Lung microvascular endothelial cell (primary cell): ENCODE measurements at places on chromosomes 2 and 18. TPM values are rescaled to one million over a fixed set of nuclear protein-coding genes. Genes with fewer than 3 reads are reported as not detected.

DNA sequence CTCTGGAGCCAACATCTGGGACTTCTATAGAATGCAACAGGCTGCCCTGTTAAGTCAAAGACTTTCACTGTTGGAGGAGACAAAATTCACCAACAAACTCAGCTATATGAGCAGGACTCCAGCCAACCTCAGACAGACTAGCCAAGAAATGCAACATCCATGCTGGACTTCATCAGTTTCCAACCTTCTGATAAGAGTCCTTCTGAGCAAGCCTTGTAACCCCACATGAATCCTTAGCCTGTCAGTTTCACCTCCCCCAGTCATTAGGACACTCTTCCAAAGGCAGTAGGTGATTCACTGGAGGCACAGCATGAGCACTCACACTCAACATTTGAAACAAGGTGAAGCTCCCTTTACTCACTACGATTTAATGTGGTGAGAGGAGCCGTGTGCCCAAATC lies 5.8 kb downstream of the TBC1D8 start:
- DNase-seq = no peak

- peak; percentile 59 for DNase-seq
Measured at GRCh38 chr2:65081232-65081685, 25.0 kb downstream of the CEP68 start.

- no peak for DNase-seq
Measured at GRCh38 chr2:36423172-36423571, 67.6 kb downstream of the CRIM1 start.

SLC4A5 gene
- total RNA-seq = under 0.01 and 0.20 TPM in 2 replicates

DNA sequence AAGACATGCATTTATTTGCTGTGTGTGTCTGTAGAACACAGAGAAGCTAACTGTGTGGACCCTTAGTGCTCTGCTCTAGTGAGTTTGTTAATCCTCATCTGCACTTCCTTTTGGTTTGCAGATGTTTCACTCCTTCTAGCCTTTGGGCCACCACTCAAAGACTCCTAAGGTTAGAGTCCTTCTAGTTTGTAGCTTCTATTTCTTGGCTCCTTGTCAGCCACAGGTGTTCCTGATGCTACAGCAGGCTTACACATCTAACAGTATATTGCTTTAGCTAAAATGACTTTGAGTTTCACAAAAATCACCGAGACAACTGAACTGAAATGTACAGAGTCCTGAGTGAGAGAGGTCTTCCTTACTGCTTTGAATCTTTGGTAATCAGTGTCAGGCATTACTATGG lies 551.4 kb downstream of the NRXN1 start:
- DNase-seq = no peak

DNA sequence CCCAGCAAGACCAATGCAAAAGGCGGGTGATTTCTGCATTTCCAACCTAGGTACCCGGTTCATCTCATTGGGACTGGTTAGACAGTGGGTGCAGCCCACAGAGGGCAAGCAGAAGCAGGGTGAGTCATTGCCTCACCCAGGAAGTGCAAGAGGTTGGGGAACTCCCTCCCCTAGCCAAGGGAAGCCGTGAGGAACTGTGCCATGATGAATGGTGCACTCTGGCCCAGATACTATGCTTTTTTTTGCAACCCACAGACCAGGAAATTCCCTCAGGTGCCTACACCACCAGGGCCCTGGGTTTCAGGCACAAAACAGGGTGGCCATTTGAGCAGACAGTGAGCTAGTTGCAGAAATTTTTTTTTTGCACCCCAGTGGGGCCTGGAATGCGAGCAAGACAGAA lies 662.6 kb upstream of the ACVR2A start:
- DNase-seq = no peak

- DNase-seq = no peak
Measured at GRCh38 chr2:140797718-140798117, 1333.1 kb downstream of the LRP1B start.

TBC1D8 gene
- total RNA-seq = 62.8 and 96.8 TPM in 2 replicates

- no peak for DNase-seq
Measured at GRCh38 chr18:23661735-23662308, 889 bp downstream of the ANKRD29 start.

DNA sequence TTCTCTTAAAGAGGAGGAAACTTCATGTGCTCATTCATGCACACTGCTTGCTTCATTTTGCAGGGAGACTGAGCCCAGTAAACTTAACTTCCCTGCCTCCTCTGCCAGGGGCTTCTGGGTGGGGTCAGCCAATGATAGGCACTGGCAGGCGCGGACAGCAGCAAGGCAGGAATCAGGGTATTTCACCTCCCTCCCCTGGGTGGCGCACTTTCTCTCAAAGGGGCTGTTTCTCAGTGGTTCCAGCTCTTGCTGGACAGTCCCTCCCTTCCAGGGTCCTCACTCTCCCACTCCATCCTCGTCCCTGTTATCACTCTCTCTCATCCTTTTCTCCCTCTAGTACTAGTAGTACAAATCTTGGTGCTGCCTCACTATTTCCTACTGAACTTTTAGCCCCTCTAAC lies 320.5 kb upstream of the ZNF521 start:
- no peak for DNase-seq

DNA sequence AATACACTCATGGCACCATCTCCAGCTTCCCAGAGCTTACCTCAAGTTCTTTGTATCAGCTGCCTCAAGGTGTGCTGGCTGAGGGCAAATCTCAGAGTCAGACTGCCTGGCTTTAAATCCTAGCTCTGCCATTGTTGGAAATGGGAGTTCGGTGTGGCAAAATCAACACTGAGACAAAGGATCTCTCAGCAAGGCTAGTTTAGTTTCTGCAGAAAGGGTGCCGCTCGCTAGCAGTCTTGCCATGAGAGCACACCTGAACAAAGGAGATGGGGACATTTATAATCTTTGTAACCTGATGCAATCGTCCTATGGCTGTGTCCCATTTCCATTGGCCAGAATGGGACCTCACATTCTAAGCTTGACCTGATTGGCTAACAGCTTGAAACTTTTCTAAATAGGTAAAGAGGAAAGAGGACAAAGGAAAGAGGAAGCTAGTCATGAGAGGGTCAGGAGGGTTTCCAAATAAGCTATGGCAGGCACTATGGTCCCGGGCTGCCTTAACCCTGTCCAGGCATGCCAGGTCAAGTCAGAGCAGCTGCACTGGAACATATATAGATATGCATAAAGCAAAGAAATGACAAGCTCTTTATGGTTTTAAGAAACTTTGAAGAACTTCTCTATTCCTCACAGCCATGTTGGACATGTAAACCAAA lies 4.3 kb upstream of the UBE2F start:
- DNase-seq = no peak

- DNase-seq = peak; percentile 26
Measured at GRCh38 chr18:61400016-61400635, 66.9 kb downstream of the CDH20 start.

DNA sequence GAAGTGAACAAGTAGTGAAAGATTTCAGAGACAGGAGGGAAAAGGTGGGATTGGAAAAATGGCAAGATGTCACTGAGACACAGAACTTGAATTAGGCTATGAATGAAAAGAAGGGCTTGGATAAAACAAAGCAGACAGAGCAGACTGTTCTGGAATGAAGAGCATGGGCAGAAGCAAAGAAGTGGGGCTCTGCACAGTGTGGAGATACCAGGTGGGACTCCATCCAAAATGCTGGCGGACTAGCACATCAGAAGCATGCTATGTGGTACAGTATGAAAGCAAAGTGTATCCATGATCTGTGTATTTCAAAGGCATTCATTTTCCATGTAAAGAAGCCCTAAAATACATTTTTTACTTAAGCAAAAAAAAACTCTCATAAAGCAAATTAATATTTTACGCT lies 410.8 kb upstream of the LYPD1 start:
- no peak for DNase-seq

DNA sequence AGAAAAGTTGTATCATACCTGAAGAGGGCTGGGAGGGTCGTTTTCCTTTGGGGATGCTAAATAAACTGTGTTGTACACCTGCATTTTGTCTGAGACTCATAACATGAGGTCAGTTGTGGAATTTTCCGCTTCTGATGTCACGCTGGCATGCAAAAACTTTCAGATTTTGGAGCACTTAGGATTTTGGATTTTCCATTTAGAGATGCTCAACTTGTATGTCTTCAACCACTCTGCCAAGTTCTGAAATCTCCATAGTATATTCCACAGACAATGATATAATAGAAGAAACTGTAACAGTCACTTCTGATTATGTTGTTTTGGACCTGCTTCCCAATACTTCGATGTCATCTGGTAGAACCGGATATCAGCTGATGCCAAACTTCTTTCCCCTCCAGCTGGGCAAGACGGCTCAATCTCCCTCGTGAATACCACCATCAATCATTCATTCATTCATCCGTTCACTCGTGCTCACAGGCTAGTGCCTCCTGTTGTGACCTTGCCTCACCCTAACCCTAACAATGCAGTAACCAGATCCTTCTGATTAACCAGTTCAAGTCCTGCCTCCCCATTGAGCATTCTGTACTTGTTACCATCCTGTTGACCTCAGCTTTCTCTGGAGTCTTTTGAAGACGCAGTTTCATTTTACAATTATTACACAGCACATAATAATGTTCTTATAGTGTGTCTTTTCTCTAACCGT lies 5.3 kb upstream of the PLEKHH2 start:
- DNase-seq = no peak

LONRF2 gene
- total RNA-seq = under 0.01 TPM in 1 of 2 replicates, not detected in the other

DNA sequence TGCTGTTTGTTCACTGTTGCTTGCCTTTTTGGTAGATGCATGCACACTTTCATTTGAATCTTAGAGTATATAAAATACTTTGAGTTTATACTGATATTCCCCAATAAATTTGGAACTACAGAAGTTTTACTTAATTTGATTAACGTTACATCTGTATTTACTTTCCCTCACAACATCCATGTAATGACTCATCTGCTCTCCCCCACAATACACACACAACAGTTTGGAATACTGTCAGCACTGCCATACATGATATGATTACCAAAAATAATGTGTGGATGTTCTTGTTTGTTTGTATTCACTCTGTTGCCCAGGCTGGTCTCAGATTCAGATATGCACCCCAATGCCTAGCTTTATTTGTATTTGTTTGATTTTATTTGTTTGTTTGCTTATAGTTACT lies 144.2 kb downstream of the WDR7 start:
- DNase-seq = no peak

SLC16A14 gene
- under 0.01 TPM in 2 replicates for total RNA-seq

GKN2 gene
- not detected in 2 replicates for total RNA-seq

GRCh38 chr2:64533882-64534281 lies 9.8 kb downstream of the AFTPH start:
- no peak for DNase-seq

- no peak for DNase-seq
Measured at GRCh38 chr2:218081695-218082094, 12.6 kb downstream of the RUFY4 start.

HNMT gene
- total RNA-seq = 1.4 and 5.7 TPM in 2 replicates

GRCh38 chr2:40287773-40288172 lies 164.1 kb downstream of the SLC8A1 start:
- DNase-seq = no peak
